Jurkat, Clone E6-1 (cell line): ENCODE measurements at places on chromosomes 5 and 9.

- DNase-seq = no peak
These were observed 71.7 kb upstream of the SH3PXD2B start for GRCh38 chr5:172525996-172526360.

- DNase-seq = no peak
These were observed 19.6 kb upstream of the INSL6 start for GRCh38 chr9:5205071-5205470.

DNA sequence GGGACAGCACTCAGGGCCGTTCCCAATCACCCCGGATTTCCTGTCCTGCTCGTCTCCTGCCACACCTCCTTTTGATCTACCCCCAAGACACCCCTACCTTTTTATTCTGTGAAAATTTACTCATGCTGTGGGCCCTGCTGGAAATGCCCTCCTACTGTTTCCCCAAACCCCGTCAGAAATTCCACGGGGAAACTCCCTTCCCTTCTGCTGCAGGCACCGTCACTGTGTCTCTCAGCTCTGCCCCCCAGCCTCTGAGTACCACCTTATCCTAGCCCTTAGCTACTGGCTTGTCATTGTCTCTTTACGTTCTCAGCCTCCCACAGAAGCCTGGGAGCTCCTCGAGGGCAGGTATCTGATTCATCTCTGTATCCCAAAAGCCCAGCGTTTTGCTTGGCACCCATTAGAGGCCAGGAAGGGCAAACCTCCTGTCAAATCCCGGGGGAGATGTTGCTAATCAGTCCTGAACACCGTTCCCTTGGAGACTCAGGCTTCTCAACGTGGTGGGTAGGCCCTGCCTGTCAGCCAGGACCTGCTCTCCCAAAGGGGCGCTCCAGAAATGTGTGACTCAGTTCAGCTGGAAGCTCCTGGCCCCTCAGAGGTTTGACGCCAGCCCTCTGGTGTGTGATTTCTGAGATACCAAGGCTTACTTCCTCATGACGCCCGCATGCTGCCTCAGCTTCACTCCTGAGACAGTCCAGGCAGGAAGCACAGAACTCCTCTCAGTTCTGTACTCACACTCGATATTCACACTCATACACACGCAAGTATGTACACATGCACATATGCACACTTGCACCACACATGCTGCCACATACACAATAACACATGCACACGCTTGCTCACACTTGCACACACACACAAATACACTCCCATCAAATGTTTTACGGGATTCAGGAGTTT lies 50.7 kb upstream of the GRHPR start:
- DNase-seq = no peak

DNA sequence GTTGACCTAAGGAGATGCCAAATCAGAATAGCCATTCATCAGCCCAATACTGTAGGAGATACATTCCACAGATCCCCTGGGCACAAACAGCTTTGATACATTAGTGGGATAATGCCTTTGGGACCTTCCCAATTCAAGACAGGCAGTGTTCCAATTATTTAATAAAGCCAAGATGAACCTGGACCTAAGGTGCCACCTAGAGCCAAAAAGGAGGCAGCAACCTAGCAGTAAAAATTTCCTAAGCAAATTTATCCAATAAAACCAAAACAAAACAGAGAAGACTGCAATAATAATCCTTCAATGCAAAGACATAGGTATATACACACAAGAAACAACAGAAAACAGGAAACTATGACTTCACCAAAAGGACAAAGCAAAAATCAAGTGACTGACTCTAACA lies 253.0 kb downstream of the HINT1 start:
- DNase-seq = no peak

- DNase-seq = peak; percentile 61
These were observed 3.0 kb upstream of the UBE2R2 start for GRCh38 chr9:33813712-33814641.

GRCh38 chr9:88747768-88748167 lies 212.8 kb downstream of the NXNL2 start:
- DNase-seq = peak; percentile 9

GRCh38 chr9:87684627-87685219 lies 41.2 kb upstream of the CTSL start:
- DNase-seq = no peak

GRCh38 chr9:33464045-33464636 lies 9.6 kb downstream of the NOL6 start:
- no peak for DNase-seq

- no peak for DNase-seq
These were observed 208.9 kb downstream of the PAPPA start for GRCh38 chr9:116362493-116362892.

DNA sequence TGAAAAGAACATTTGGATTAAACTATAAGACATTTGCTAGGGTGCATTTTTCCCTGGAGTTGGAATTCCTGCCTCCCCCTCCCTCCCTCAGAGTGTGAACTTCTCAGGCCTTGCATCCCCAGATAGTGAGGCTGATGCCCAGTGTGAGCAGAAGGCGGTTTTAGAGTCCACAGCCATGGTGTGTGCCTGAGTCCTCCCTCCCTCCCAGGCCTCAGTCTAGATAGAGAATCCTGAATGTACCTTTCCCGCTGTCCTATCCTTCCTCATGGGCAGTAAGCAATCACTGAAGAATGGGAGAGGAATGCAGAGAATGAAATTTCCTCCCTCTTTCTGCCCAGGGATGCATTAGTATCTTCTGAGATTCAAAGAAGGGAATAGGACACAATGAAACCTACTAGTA lies 108.5 kb downstream of the RASGRF2 start:
- no peak for DNase-seq

DNA sequence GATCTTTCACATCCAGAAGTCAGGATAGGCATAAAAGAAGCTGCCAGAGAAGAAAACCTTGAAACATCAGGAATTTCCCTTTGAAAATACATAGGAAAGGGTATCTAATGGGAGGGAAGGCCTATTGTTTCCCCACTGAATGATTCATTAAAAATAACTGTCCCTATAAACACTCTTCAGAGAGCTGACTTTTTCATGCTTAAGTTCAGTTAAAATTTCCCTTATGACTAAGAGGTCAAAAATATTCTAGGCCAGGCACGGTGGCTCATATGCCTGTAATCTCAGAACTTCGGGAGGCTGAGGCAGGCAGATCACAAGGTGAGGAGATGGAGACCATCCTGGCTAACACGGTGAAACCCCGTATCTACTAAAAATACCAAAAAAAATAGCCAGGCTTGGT lies 499.5 kb downstream of the ENC1 start:
- DNase-seq = no peak

DNA sequence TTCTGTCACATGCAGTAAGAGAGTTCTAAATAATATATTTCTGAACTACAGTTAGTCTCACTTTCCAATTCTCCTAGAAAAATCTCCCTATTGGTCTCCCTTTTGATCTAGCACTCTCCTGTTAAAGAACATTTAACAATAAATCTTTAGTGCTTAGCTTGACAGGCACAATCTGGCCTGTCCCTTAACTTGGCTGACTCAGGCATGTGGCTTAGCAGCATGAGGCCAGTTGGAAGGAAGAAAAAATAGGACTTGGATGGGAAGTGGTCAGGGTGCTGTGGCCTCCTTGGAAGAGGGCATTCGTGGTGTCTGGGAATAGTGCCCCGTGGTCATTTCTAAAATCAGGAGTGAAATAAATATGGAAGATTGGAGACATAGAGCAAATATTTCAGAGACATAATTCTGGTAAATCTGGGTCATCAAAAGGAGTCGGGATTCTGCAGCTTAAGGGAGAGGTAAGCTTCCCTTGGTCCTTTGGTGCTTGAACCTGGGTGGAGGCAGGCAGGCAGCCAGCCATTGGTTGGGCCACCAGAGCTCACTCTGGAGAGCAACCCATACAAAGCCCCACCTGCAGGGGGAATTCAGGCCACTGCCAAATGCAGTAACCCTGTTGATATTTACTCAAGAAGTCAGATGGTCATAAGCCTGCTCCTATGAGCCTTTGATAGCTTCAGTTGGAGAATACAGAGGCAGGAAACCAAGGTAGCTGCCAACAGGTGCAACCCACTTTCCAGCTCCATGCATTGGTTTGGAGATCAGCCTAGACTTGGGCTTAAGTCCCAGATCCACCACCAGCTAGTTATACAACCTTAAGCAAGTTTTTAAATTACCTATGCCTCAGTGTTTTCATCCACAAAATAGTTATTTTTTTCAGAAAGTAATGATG lies 28.8 kb upstream of the TLE4 start:
- DNase-seq = no peak

DNA sequence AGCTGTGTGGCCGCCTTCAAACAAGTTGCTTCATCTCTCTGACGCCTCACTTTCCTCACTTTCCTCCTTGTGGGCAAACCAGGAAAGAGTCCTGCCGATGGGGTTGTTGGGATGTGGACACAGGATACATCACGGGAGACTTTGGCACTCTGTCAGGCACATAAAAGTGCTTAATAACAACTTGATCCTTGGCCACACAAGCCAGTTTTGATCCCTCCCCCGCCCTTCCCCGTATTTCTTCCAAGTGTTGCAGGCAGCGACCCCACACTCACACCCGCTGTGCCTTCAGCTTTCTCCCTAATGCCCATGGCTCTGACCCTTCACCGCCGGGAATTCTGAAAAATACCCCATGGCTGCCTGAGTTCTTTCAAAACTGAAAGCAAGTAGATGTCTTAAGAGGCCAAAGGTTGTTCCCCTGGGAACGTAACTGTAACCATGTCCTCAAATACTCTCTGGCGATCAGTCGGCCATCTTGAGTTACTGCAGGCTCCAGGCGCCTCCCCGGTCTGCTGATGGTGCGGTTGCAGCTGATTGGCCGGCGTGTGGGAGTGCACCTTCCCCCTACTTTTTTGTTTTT lies 59.8 kb downstream of the ARHGEF37 start:
- no peak for DNase-seq

GRCh38 chr5:156396063-156396829 lies 69.3 kb downstream of the SGCD start:
- DNase-seq = no peak

DNA sequence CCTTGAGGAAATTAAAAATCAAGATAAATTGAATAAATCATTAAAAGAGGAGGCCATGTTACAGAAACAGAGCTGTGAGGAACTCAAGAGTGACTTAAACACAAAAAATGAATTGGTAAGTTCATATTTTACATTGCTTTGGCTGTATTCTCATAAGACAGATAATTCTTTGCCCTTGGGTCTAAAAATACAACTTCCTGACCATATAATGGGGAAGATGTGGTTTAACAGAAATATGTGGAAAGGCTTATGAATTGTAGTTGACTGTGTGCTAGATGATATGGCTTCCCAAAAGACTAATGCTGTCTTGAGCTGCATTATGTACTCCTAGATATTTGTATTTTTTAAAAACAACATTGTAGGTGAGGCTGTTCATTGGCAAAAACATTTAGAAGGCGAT lies 33.1 kb downstream of the CNTRL start:
- no peak for DNase-seq

DNA sequence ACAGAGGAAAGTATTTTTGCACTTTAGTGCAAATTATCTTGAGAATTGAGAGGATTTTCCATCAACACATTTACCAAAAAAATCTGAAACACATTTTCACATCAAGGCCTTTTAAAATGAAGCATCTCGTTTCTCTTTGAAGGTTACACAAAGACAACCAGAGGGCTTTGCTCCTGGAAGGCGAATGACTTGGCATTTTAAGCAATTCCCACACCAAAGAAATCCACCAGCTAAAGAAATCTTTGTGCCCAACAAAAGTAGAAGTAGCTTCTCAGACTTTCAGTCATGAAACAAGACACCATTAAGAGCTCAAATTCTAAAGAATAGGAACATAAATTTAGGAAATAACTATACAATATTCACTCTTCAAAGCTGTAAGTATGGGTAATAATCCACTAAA lies 59.9 kb downstream of the HABP4 start:
- no peak for DNase-seq

GRCh38 chr9:135167356-135167755 lies 79.9 kb downstream of the OLFM1 start:
- no peak for DNase-seq

GRCh38 chr9:123339666-123340510 lies 16.1 kb upstream of the CRB2 start:
- DNase-seq = peak; percentile 41

- DNase-seq = no peak
These were observed 137.9 kb upstream of the OTULINL start for GRCh38 chr5:14443671-14444093.

GRCh38 chr5:122770477-122770876 lies 4.4 kb upstream of the SNX2 start:
- no peak for DNase-seq

- peak; percentile 40 for DNase-seq
These were observed at the start of gene CNTFR for GRCh38 chr9:34589636-34590380. Gene CNTFR, minus strand, starts transcription at chr9:34589724. Its CDS starts 20,743 bp downstream, at chr9:34568981.

DNA sequence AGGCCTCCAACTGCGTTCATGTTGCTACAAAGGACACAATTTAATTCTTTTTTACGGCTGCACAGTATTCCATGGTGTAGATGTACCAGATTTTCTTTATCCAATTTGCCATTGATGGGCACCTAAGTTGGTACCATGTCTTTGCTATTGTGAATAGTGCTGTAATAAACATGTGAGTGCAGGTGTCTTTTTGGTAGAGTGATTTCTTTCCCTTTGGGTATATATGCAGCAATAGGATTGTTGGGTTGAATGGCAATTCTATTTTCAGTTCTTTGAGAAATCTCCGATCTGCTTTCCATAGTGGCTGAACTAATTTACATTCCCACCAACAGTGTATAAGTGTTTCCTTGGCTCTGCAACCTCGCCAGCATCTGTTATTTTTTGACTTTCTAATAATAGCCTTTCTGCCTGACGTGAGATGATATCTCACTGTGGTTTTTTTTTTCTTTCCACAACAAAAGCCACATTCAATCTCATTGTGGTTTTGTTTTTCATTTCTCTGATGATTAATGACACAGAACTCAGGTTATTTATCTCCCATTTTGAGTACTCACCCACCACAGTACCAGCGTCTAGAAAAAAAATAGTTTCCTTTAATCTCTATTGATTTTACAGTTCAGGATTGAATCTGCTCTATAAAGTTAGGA lies 21.9 kb downstream of the ARRDC3 start:
- DNase-seq = peak; percentile 61

DNA sequence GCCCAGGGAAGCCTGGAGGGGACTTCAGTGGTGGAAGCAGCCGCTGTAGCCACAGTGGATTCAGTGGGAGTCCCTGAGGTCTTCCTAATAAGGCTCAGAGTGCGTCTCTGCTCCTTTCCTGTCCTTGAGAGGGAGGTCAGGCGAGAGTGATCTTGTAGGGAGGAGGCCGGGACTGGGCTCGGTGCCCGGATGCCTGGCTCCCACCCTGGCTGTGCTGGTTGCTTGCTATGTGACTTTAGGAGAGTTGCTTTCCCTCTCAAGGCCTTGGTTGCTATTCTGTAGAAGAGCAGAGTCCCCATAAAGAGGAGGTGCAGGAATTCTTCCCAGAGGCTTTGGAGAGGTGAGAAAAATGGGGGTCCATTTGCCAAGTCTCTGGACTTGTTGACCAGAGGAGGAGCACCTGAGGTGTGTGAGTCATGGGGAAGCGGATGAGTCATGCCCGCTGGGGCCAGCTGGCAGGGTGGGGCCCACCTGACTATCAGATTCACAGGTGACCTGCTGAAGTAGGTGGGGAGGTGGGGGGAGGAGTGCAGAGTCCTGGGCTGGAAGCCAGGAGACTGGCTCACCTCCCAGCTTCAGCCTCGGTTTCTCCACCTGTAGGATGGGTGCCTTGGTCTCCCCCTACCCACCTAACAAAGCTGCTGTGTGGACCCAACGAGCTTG lies 13.8 kb downstream of the GSN start:
- DNase-seq = no peak

GRCh38 chr5:65695162-65695755 lies 26.6 kb downstream of the SGTB start:
- no peak for DNase-seq

- no peak for DNase-seq
These were observed 109.9 kb downstream of the TMEM174 start for GRCh38 chr5:73282923-73283322.

- DNase-seq = no peak
These were observed 79.8 kb upstream of the SPATA31D4 start for GRCh38 chr9:81848472-81848871.
